ENCODE measurements at places on chromosomes 11 and 22. TPM values are rescaled to one million over a fixed set of nuclear protein-coding genes. Genes with fewer than 3 reads are reported as not detected.

The DERL3 gene
- 0.68 TPM for total RNA-seq

The TNNT3 gene
- total RNA-seq = not detected

The EMID1 gene
- not detected for total RNA-seq

The OR56A1 gene
- not detected for total RNA-seq

The UPK3A gene
- not detected for total RNA-seq

The TRPM5 gene
- total RNA-seq = not detected

The ZC3H7B gene
- 25.3 TPM for total RNA-seq

The FREY1 gene
- total RNA-seq = 0.20 TPM

The OSM gene
- not detected for total RNA-seq

The OR51V1 gene
- total RNA-seq = not detected

The SAA2 gene
- not detected for total RNA-seq

The OR52N4 gene
- not detected for total RNA-seq

The CHRM4 gene
- 0.40 TPM for total RNA-seq

The TOM1 gene
- 13.7 TPM for total RNA-seq

The WNT11 gene
- total RNA-seq = 1.5 TPM

The OR8D4 gene
- total RNA-seq = not detected

The MMP12 gene
- total RNA-seq = not detected

The PHETA2 gene
- not detected for total RNA-seq

The FAM83F gene
- total RNA-seq = not detected

The LDLRAD3 gene
- 25.8 TPM for total RNA-seq

The PRR14L gene
- 6.6 TPM for total RNA-seq

The RIMBP3C gene
- total RNA-seq = 0.13 TPM

The CAVIN3 gene
- 19.2 TPM for total RNA-seq

The C11orf21 gene
- not detected for total RNA-seq

The MFRP gene
- total RNA-seq = not detected

The C11orf65 gene
- 0.36 TPM for total RNA-seq

The SUSD2 gene
- total RNA-seq = 56.4 TPM

The RAG2 gene
- not detected for total RNA-seq

The CCDC188 gene
- not detected for total RNA-seq

The SORL1 gene
- total RNA-seq = 1.9 TPM

The CFL1 gene
- 2,400 TPM for total RNA-seq

The SEPTIN5 gene
- 10.1 TPM for total RNA-seq

The F2 gene
- total RNA-seq = 2.2 TPM

The GNG3 gene
- not detected for total RNA-seq

The GAS2L1 gene
- 41.5 TPM for total RNA-seq

The MYO18B gene
- total RNA-seq = 0.15 TPM

The ATG16L2 gene
- 4.6 TPM for total RNA-seq

The GGTLC3 gene
- not detected for total RNA-seq

The ATL3 gene
- total RNA-seq = 37.1 TPM

The TST gene
- total RNA-seq = 34.3 TPM

The SYT7 gene
- total RNA-seq = 1.2 TPM

The OR2D2 gene
- not detected for total RNA-seq

The LINC01488 gene
- total RNA-seq = not detected
